Memory B cell (primary cell): ENCODE measurements at places on chromosomes 1 and 21.

DNA sequence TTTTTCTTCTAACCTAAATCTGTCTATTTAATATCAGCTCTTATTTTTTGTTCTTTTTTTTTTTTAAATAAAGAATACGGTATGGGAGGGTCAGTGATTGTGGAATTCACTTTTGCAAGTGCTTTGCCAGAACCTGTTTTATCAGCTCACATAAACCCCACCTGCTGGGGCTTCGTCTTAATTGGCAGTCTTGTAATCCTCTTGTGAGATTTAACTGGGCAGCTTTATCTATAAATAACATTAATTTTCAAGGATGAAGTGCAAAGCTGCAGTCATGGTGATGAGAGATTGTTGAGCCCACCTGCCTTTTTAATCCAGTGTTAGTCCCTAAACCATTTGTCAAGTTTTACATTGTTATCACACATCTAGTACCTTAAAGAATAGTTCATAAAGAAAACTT, 18.2 kb upstream of the PDC start:
- H3K36me3 ChIP-seq = no peaks in the 10 kb centered on the region
- no peaks in the 10 kb centered on the region for H3K4me1 ChIP-seq
- no peak overlapping the region for H3K27ac ChIP-seq
- no peak overlapping the region for H3K4me3 ChIP-seq
- DNase-seq = no peak

DNA sequence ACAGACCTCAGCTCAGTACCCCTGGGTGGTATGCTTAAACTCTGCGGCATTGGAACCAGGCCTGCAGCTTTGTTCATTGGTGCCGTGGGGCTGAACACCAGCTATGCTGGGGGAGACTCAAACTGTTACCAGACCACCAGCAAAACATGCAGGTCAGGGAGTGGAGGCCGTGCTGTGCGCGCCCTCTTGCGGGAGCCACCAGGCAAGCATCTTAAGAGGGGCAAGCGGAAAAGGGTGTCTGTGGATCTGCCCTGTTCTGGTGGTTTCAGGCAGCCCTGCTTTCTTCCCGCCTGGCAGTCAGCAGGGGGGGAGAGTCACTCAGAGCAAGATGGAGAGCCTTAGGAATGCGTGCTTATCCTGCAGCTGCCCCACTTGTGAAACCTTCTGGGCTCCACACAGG, 276.9 kb upstream of the ZRANB2 start:
- H3K4me1 ChIP-seq = no peaks in the 10 kb centered on the region
- no peak overlapping the region for H3K27ac ChIP-seq
- no peaks in the 10 kb centered on the region for H3K36me3 ChIP-seq
- DNase-seq = no peak
- H3K4me3 ChIP-seq = no peak overlapping the region
- H3K27me3 ChIP-seq = no peaks in the 10 kb centered on the region

- peaks cover 18% of the 10 kb centered on the region for H3K4me1 ChIP-seq
- peak overlapping the region; percentile 42 for H3K27ac ChIP-seq
- peak overlapping the region; percentile 86 for H3K4me3 ChIP-seq
- DNase-seq = no peak
Observed at GRCh38 chr1:36320291-36320761, 3.1 kb downstream of the EVA1B start.

- H3K27me3 ChIP-seq = no peaks in the 10 kb centered on the region
- peaks cover 17% of the 10 kb centered on the region for H3K4me1 ChIP-seq
- H3K4me3 ChIP-seq = peak overlapping the region; percentile 86
- DNase-seq = no peak
- H3K36me3 ChIP-seq = peaks cover 4% of the 10 kb centered on the region
Observed at GRCh38 chr1:182603646-182604174, 479 bp downstream of the RGS16 start.

DNA sequence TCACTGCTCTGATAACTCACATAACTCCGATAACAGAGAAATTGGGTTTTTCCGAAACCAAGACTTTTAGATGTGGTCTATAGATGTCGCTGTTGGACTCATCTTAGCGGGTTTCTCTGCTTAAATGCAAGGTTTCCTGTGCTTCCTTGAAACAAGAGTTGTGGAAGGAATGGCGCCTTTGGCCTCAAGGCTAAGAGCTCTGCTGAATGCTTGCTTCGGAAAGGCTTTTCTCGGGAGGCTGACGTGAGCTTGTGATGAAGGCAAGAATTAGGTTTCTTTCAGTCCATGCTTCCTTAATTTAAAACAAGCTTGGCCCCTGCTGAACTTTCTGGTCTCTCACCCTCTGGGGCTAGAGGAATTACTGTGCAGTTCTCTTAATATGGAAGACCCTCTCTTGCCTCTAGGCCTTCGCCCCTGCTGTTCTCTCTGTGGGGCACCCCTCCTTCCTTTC, 113.5 kb downstream of the MAP3K21 start:
- DNase-seq = no peak
- H3K27ac ChIP-seq = no peak overlapping the region
- no peak overlapping the region for H3K4me3 ChIP-seq
